ENCODE measurements at places on chromosomes 12 and 14.

- peak; percentile 53 for DNase-seq
Observed at GRCh38 chr12:75747572-75748021, 236.2 kb upstream of the KRR1 start.

GRCh38 chr14:104085032-104085888 lies at the start of gene ASPG:
TSS of gene ASPG (plus strand) at chr14:104085700. CDS start at chr14:104085771, 71 bp downstream.
- no peak for DNase-seq

DNA sequence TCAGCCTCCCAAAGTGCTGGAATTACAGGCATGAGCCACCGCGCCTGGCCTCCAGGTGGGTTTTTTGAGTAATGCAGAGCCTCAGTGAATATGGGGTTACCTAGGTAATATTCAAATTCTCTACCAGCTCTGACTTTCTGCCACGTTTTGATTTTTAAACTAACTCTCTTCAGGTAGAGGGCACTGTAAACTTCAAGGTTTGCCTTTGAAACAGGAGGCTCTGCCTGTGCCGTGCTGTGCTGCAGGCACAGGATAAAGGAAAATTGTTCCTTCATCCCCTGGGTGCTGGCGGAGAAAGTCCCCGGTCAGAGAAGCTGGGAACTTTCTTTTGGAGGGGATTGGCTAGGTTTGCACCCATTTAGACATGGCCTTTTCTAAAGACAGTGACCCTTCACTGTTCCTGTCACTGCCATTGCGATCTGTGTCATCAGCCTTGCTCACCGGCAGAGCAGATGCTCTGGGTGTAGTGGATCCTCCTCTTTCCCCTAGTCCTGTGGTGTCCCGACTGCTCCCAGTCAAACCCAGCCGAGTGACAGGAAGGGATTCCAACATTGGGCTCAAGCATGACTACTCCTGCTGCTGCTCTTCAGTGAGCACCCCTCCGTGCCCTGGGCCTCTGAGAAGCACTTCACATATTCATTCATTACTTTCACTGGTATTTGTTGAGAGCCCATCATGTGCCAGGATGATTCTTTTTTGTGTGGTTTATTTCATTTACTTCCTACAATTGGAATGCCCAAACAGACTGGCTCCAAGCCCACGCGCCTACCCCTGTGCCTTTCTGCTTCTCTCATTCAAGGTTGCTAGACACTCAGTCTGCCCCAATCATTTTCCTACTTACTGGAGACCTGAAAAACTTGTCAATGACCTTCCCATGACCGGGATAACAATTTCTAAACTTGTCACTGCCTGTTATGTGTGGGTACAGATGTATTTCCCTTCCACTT lies 103.6 kb downstream of the TMEM30B start:
- DNase-seq: no peak

GRCh38 chr12:29448157-29448556 lies 49.3 kb downstream of the OVCH1 start:
- DNase-seq: no peak

DNA sequence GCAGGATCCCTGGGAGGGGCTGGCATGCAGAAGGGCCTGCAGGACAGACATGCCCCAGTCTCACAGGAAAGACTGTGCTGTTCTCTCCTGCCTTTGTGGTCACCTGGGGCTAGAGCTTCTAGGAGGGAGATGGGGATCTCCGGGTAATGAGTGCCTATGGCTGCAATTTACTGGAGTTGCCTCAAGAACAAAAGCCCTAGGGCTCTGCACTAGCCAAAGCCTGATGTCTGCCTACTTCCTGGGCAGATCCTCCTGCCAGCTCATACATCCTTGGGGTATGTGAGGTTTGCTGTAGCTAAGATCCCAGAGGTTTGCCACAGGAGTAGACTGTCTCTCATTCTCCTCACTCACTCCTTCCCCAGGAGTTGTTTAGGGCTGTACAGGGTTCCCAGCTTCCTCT lies 106.9 kb upstream of the PPFIA2 start:
- peak; percentile 83 for DNase-seq

GRCh38 chr14:99195602-99196309 lies 76.2 kb downstream of the BCL11B start:
- DNase-seq: no peak

All from NCI-H226 (cell line).